ENCODE measurements at places on chromosomes 16 and 17. TPM values are rescaled to one million over a fixed set of nuclear protein-coding genes. Genes with fewer than 3 reads are reported as not detected.

The PIGL gene
- total RNA-seq: 41.5 TPM

The TNFRSF13B gene
- total RNA-seq: not detected

The MRM1 gene
- 25.1 TPM for total RNA-seq

The CDH15 gene
- total RNA-seq: not detected

The TAC4 gene
- total RNA-seq: not detected

The AANAT gene
- total RNA-seq: not detected
